ENCODE measurements at places on chromosomes 7 and 10.
A peak's percentile ranks its signal among the peaks of the same experiment; 100 is the strongest.

- no peak for DNase-seq
Measured at GRCh38 chr10:9311702-9312499, 1257.4 kb downstream of the GATA3 start.

- no peak for DNase-seq
Measured at GRCh38 chr10:43166207-43166879, 28.1 kb downstream of the CSGALNACT2 start.

GRCh38 chr7:29588900-29589696, 25.5 kb downstream of the PRR15 start:
- no peak for DNase-seq

DNA sequence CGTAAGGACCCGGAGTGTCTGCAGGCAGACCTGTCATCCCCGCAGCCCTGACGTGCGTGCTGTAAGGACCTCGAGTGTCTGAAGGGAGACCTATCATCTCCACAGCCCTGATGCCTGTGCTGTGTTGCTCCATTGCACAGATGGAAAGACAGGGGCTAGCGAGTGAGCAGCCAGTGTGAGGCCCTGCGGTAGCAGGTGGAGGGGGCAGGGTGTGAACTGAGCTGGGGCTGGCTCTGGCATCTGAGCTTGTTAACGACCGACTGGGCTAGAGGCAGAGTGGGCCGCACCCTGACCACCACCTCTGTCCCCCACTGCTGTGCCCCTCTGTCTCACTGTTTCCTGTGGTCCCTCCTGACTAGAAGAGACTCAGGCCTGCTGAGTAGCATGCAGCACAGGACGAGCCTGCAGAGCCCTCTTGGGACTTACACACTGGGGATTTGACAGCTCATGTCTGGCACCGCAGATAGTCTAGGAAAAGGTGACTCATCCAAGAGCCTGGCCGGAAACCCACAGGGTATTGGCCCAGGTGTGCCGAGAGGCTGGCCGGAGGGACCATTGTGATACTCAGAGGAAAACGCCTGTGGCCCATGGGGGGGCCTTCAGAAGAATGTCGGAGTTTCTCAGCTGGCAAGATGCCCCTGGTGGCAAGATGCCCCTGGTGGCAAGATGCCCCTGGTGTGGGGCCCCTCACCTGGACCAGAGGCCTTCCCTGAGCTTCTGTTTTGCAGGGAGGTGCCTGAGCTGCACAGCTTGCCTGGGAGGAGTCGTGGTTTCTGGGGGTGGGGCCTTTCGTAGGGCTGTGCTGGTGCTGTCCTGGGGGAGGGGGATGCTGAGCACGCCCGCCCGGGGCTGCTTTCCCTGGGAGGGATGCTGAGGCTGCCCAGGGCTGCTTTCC, 34.3 kb downstream of the INPP5A start:
- peak; percentile 54 for DNase-seq

DNA sequence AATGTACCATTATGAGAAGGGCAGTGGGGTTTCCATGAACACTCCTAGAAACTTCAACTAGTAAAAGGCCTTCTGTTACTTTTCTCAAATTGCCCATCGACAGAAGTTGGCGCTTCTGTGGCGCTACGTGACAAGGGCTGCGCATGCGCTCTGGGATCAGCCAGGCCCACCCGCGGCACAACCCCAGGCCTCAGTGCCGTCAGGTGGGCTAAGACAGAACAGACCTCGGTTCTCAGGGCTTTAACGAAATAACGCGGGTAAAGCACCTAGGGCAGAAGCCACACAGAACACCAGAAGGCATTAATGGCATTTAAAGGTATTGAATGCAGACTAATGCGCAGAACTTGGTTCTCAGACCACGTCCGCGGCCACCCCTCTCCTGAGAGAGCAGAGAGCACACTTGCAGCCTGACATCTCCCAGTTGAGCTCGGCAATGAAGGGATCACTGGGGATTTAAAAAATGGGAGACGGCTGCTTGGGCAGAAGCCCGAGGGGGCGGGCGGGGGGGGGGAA, 67.6 kb upstream of the CTNNA3 start:
- peak; percentile 66 for DNase-seq

Data from stimulated activated CD4-positive, alpha-beta T cell treated with anti-CD3 and anti-CD28 coated beads, Interleukin-12 subunit alpha, Interleukin-12 subunit beta, amount 100 ng/mL, for 24 hours (primary cell).